AG04450 (cell line): ENCODE measurements at places on chromosomes 13 and 19.

DNA sequence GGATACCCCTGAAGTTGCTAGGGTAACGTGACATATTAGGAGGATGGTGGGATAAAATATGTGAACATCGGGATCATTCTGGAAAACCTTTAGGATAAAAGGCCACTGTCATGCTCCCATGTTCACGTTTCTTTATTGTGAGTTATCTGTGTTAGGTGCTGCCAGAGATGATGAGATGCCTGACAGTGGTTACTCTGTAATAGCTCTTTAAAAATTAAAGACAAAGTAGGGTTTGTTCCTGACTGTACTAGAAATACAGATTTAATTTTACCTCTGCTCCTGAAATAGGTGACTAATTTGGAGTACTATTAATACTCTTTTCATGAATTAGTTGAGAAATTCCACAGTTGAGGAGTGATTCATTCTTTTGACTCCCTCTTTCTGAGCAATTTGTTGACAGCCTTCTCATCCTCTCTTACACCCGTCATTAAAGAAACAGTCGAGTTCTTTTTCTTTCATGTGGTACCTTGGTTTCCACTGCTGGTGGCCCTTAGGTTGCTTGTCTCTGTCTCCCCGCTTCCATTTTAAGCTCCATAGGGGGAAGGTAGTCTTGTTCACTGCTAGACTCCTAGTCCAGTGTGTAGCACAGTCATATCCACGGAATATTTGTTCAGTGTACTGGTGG is 28.4 kb downstream of the SAE1 start:
- no peak for DNase-seq

- DNase-seq: peak; percentile 13
These were observed 496.7 kb downstream of the COG6 start for GRCh38 chr13:40152145-40152544.

GRCh38 chr19:18401580-18402112 is 4.2 kb upstream of the LRRC25 start:
- no peak for DNase-seq

- DNase-seq: peak; percentile 26
These were observed at the start of gene RGS9BP for GRCh38 chr19:32675720-32676185. Gene RGS9BP (plus strand): TSS chr19:32675848. CDS start chr19:32676264, 416 bp downstream.

- DNase-seq: no peak
These were observed 81.7 kb downstream of the ZNF429 start for GRCh38 chr19:21587117-21587461.

- DNase-seq: no peak
These were observed 41.6 kb downstream of the IFT88 start for GRCh38 chr13:20608438-20609020.

DNA sequence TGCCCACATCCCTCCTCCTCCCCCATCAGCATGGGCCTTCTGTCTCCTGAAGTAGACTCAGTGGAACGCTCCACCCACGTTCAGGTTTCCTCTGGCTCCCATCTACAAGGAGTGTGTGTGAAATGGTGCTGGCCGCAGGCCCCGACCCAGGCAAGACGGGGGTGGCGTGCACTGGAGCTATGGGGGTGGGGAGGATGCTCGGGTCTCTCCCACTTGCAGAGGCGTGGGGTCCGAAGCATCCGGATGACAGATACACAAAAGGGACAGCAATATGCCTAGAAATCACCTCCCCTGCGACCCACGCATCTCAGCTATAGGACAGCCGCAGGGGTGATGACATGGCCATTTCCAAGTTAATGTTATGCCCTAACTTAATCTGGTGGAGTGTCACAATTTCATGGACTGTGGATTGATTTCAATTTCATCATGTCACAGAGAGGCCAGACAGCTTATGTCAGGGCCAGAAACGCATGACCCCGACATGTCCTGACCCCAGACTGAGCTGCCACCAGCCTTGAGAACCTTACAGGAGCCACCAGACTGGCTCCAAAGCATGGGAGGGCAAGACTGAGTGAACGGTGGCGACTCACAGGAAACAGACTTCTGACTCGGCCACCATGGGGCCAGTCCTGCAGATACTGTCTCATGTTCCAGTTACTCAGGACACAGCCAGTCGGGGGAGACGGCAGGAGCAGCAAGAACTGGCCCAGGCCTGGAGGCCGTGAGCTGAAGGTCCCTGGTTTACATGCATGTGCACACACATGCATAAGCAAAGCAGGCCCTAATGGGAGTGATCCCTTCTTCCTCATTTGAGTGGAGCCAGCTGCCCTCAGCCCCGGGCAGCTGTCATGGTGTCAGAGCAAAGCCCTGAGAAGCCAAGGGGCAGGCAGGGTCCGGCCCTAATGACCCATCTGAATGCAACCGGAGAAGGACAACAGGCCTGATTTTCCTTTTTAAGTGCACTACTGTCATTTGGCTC is 82.2 kb downstream of the SLC7A1 start:
- DNase-seq: no peak

DNA sequence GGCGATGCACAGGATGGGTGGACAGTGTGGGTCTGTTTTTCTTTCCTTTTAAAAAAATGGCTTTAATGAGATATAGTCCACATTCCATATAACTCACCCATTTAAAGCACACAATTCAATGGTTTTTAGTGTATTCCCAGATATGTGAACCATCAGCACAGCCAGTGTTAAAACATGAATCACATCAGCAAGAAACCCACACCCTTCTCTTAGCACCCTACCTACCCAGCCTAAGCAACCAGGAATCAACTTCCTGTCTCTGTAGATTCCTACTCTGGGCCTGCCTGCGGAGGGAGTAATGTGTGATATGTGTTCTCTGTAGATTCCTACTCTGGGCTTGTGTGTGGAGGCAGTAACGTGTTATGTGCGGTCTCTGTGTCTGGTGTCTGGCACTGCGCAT is 11.9 kb downstream of the TMEM255B start:
- no peak for DNase-seq

- DNase-seq: no peak
These were observed 11.8 kb downstream of the RASA3 start for GRCh38 chr13:114120591-114121011.
